ENCODE measurements at places on chromosomes 2 and 18.

DNA sequence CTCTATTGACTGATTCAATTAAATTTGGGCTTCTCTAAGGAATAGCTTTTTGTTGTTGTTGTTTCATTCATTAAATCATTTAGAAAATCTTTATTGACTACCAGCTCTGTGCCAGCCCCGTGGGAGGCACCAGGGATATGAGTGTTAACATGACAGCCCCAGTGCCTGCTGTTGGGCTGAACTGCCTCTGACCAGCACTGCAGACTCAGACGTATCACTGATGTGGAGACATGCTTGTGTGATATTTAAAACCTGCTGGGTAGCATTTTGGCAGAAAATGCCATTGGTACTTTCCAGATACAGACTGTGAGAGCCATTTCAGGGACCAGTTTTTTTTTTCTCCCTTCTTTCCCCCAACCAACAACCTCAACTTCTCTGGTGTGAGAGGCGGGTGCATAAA lies 38.6 kb upstream of the KCNF1 start:
- DNase-seq, result no peak

DNA sequence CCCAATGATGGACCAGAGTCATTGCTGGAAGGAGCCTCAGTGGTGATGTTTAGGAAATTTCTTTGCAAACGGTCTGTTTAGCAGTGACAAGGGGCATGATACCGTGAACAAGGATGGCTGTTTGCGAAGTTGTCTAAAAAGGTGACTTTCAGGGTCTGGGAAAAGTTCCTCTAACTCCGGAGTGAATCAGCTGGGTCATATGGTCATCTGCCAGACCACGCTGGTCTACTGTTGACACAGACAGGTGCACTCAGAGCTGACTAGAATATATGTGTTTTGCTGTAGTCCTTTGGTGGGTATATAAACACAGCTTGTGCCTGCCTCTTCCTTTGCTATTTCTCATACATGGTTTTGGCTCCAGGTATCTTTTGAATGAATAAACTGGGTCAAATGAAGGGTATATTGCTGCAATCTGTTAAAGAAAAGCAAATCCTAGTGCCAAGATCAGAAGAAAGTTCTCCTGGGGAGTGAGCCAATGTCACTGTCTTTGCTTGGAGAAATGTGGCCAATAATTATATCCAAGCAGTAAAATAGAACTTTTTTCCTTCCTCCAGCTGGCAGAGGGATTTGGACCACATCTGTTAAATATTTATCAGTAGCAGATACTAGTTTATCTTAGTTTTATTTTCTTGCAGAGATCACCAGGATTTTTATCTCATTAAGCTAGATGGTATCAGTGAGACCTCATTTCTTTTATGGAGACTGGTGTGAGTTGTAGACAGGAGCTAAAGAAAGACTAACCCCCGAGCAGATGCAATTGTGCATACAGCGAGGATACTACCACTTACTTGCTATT lies 286.0 kb downstream of the TRIB2 start:
- no peak for DNase-seq

GRCh38 chr2:113224647-113225236 lies 51.0 kb downstream of the PSD4 start:
- DNase-seq, result no peak

DNA sequence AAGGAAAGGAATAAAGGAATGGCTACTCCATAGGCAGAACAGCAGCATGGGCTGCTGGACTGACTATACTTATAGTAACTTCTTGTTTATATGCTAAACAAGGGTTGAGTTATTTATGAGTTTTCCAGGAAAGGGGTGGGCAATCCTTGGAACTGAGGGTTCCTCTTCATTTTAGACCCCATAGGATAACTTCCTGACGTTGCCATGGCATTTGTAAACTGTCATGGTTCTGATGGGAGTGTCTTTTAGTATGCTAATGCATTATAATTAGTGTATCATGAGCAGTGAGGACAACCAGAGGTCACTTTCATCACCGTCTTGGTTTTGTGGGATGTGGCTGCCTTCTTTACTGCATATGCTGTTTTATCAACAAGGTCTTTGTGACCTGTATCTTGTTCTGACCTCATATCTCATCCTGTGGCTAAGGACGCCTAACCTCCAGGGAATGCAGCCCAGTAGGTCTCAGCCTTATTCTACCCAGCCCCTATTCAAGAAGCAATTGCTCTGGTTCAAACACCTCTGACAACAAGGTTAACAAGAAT lies 98.6 kb upstream of the CABLES1 start:
- no peak for DNase-seq

GRCh38 chr2:138110453-138111083 lies 146.3 kb downstream of the HNMT start:
- no peak for DNase-seq

DNA sequence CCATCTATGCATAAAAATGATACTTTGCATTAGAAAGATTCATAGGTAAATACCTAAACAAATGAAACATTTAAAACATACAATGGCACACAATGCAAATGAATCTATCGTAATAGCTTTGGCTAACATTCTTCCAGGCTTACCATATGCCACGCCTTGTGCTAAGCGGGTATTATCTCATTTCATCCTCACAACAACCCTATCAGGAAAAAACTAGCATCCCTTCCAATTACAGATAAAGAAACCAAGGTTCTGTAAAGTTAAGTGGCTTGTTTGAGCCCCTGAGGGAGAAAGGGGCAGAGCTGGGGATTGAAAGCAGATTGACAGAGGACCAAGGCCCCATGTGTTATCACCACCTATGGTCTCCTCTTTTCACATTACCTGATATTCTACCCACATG lies 145.4 kb upstream of the ETAA1 start:
- no peak for DNase-seq

DNA sequence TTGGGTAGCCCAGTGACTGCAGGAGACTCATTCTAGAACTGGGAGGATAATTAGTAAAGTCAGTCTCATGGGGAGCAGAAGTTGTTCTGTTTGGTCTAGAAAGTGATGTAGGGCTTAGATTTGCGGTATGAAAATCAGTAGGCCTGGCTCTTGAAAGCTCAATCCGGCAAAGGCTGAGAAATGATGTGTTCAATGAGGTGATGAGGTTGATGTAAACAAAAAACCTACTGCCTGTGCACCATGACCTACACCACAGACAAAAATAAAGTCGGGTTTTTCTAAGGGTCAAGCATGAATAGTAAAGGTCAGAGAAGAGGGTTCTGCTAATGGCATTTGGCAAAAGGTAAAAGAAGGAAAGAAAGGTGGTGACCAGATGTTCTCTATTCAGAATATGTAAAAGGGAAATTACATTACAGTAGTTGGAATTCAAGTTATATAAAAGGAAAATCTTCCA lies 80.8 kb upstream of the COL5A2 start:
- DNase-seq, result no peak

- no peak for DNase-seq
Measured at GRCh38 chr2:53510401-53510800, 257.2 kb upstream of the CHAC2 start.

DNA sequence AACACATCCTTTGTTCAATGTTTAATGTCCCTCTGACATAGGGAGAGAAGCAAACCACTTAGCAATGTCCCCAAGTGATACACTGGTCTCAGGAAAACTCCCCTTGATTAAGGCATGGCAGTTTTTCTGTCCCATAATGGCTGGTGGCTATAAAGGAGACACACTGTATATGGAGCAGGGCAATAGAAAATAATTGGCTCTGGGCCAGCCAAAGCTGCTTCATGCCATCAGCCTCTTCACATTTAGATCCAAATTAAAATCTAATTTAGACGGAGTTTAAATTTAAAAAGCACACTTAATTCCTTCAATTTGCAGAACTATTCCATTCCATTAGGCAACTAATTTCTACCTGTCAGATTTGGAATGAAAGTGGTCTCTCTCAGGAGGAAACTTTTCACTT lies 638.1 kb downstream of the DSC3 start:
- no peak for DNase-seq

- DNase-seq, result no peak
Measured at GRCh38 chr18:31505156-31505555, 7.2 kb downstream of the DSG2 start.

- DNase-seq, result no peak
Measured at GRCh38 chr2:186255823-186256222, 230.2 kb upstream of the ZC3H15 start.

- DNase-seq, result no peak
Measured at GRCh38 chr2:45777996-45778719, 126.7 kb downstream of the PRKCE start.

GRCh38 chr2:161418715-161419637 lies 2.9 kb downstream of the TBR1 start:
- DNase-seq, result peak; percentile 43

GRCh38 chr18:26813043-26813442 lies 52.5 kb downstream of the AQP4 start:
- no peak for DNase-seq

DNA sequence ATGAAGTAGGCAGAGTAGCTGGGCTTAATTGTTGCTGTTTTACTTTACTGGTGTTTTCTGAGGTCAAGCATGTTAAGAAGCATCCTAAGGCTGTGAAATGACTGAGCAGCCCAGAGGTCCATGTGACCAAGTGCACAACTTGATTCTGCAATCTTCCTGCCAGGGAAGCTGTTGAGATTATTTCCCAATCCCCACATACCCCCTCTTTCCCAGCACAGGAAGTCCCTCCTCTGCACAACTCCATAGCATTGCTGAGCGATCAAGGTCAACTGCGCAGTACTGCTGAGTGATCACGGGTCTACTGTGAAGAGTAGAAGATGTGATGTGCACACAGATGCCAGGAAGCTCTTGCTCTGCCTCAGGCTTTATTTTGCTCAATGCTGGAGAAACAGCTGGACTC lies 105.8 kb downstream of the GALNT14 start:
- no peak for DNase-seq

- no peak for DNase-seq
Measured at GRCh38 chr2:50957896-50958295, 74.0 kb downstream of the NRXN1 start.

DNA sequence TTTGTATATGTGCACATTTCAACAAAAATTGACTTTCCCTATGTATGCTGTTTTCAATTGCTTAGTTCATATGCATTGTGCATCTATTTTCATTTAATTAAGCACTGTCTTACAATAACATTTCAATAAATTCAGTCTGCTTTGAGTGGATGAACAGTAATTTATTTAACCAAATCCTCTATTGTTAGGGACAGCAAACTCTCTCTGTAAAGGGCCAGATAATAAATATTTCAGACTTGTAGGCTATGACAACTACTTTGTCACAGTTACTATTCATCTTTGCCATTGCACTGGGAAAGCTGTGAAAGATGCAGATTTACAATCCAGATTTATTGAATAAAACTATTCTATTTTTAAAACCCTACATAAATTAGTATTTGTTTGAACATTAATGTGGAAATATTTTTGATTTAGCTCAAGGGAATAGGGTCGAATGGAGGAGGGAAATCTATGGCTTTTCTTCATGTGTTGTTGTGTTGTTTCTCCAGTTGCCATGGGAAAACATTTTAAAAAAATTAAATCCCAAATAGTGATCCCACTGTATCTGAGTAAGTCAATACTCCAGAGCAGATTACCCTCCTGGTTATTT lies 14.2 kb upstream of the RAB27B start:
- DNase-seq, result no peak

GRCh38 chr2:112220831-112221230 lies 34.0 kb downstream of the ZC3H8 start:
- DNase-seq, result no peak

- no peak for DNase-seq
Measured at GRCh38 chr2:67733517-67733916, 329.3 kb downstream of the C1D start.

DNA sequence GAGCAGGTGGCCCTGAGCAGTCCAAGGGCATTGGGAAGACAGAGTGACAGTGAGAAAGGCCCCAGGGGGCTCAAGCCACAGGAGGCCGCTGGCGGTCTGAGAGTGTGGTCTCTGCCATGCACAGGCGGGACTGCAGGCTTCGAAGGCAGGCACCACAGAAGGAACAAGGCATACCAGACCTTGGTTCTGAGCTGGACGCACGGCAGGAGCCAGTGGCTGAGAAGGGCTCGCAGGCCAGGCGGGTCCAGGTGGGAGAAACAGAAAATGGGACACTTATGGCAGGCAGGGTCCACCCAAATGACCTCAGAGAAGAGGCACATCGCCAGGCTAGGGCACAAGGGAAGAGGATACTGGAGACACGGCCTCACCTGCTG lies 14.9 kb downstream of the HJURP start:
- DNase-seq, result no peak

GRCh38 chr2:238450440-238450861 lies 23.7 kb downstream of the ASB1 start:
- no peak for DNase-seq

GRCh38 chr2:19753818-19754217 lies 148.0 kb downstream of the TTC32 start:
- no peak for DNase-seq

- DNase-seq, result no peak
Measured at GRCh38 chr2:100236166-100236565, 86.1 kb downstream of the LONRF2 start.

- no peak for DNase-seq
Measured at GRCh38 chr2:64525317-64525613, 1.1 kb downstream of the AFTPH start.

- no peak for DNase-seq
Measured at GRCh38 chr2:235945608-235946140, 222.5 kb downstream of the GBX2 start.

GRCh38 chr2:240584486-240585031 lies 2.0 kb upstream of the CAPN10 start:
- DNase-seq, result no peak

DNA sequence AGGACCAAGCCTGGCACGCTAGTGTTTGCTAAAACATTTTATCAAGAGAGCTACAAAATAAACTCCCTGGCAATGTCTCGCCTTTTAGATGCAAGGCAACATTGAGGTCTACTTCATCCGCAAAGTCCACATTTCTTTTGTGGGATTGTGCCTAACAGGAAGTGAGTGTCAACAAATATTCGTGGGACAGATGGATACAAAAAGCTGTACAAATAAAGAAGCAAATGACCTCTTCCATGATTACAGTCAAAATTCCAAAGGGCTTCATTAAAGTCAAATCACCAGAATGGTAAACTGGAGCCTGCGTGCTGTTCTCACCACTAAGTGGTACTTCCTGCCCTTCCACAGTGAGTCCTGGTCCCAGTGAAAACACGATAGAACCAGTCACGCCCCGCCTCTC lies 40.4 kb downstream of the L3MBTL4 start:
- DNase-seq, result no peak

- DNase-seq, result peak; percentile 68
Measured at GRCh38 chr2:242088471-242089212, 219.1 kb downstream of the RTP5 start.

- DNase-seq, result no peak
Measured at GRCh38 chr2:68789603-68790002, 55.0 kb downstream of the ARHGAP25 start.

DNA sequence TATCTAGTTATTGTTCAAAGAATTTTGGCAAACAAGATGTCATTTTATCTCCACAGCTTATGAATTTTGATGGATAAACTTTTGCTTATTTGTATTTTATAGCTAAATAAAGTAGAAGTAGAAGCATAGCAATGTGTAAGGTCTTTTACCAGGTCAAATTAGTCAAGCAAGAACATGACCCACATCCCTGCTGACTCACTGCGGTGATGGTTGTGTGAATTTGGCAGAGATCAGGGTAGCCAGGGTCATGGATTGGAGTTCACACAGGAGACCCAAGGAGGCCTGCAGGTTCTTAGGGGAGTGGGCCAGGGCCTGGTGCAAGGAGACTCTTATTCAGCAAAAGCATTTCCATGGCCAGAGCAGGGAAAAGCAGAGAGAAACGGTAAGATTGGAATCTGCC lies 18.7 kb downstream of the SP140 start:
- DNase-seq, result no peak
